Left ventricle myocardium inferior (tissue), 1 donor: ENCODE measurements at places on chromosomes 5 and 9. TPM values are rescaled to one million over a fixed set of nuclear protein-coding genes. Genes with fewer than 3 reads are reported as not detected.

GRCh38 chr9:123324767-123325183 lies 31.2 kb upstream of the CRB2 start:
- no peak overlapping the region for H3K4me3 ChIP-seq
- no peaks in the 10 kb centered on the region for H3K36me3 ChIP-seq
- H3K27me3 ChIP-seq, result no peaks in the 10 kb centered on the region
- no peak for DNase-seq

GRCh38 chr9:96618209-96619123 lies 1.2 kb downstream of the CDC14B start:
- H3K27me3 ChIP-seq, result peaks cover 14% of the 10 kb centered on the region
- DNase-seq, result peak; percentile 38
- no peaks in the 10 kb centered on the region for H3K36me3 ChIP-seq
- H3K27ac ChIP-seq, result peak overlapping the region; percentile 93
- H3K4me1 ChIP-seq, result peaks cover 32% of the 10 kb centered on the region

DNA sequence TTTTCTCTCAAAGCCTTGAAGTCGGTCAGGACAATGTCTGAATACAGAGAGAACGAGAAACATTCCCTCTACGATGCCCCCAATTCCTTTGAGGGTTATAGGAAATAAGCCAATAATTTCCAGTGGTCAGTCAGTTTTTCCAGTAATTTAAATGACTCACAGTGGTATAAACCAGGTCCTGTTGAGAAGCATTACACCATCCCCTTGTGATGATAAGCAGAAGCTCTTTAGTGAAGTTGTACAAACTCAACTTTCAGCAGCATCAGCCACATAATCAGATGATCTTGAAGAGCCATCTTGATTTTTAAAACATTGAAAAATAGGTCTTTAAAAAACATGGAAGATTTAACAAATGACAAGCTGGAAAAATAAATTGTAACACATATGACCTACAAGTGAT lies 173.9 kb upstream of the ZNF462 start:
- no peak overlapping the region for H3K27ac ChIP-seq
- no peaks in the 10 kb centered on the region for H3K4me1 ChIP-seq
- no peak for DNase-seq

DNA sequence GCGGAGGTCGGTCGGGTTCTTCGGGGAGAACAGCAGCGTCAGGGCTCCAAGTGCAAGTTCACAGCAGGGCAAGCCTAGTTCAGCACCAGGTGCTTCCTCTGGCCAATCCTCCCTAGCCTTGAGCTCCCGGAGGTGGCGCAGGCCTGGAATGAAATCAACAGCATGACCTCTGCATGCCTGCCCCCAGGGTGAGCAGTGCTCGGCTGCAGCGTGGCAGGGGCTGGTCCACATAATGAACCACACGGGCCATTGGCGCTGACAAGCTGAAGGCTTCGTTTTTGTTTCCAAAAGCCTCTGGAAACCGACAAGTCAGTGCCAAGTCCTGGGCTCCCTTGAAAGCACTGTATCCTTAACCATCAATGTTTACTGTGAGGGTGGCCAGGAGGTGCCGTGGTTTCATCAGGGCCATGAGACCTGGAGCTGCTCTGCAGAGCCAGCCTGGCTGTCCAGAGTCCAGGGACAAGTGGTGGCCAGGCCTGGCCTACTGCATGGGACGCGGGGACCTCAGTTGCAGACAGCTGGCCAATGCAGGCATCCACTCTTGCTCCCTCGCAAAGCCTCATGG lies 2.1 kb upstream of the INPP5E start:
- H3K27ac ChIP-seq, result no peak overlapping the region
- no peaks in the 10 kb centered on the region for H3K27me3 ChIP-seq
- DNase-seq, result no peak

GRCh38 chr5:87103616-87104287 lies 163.9 kb upstream of the RASA1 start:
- H3K27ac ChIP-seq, result no peak overlapping the region
- H3K27me3 ChIP-seq, result no peaks in the 10 kb centered on the region
- no peaks in the 10 kb centered on the region for H3K4me1 ChIP-seq
- no peak for DNase-seq
- no peak overlapping the region for H3K4me3 ChIP-seq

- H3K4me1 ChIP-seq, result peaks cover 19% of the 10 kb centered on the region
- no peak overlapping the region for H3K27ac ChIP-seq
- H3K4me3 ChIP-seq, result no peak overlapping the region
- peaks cover 41% of the 10 kb centered on the region for H3K36me3 ChIP-seq
- no peaks in the 10 kb centered on the region for H3K27me3 ChIP-seq
Observed at GRCh38 chr9:114375386-114376175, 12.2 kb downstream of the AKNA start.

- no peak overlapping the region for H3K4me3 ChIP-seq
- no peak for DNase-seq
- H3K27ac ChIP-seq, result no peak overlapping the region
- H3K27me3 ChIP-seq, result no peaks in the 10 kb centered on the region
- peaks cover 6% of the 10 kb centered on the region for H3K36me3 ChIP-seq
Observed at GRCh38 chr9:133864011-133864410, 125.9 kb upstream of the SARDH start.

GRCh38 chr9:22079873-22080341 lies 70.8 kb upstream of the CDKN2B start:
- no peaks in the 10 kb centered on the region for H3K4me1 ChIP-seq
- H3K4me3 ChIP-seq, result no peak overlapping the region
- no peaks in the 10 kb centered on the region for H3K27me3 ChIP-seq
- H3K36me3 ChIP-seq, result no peaks in the 10 kb centered on the region
- DNase-seq, result no peak

DNA sequence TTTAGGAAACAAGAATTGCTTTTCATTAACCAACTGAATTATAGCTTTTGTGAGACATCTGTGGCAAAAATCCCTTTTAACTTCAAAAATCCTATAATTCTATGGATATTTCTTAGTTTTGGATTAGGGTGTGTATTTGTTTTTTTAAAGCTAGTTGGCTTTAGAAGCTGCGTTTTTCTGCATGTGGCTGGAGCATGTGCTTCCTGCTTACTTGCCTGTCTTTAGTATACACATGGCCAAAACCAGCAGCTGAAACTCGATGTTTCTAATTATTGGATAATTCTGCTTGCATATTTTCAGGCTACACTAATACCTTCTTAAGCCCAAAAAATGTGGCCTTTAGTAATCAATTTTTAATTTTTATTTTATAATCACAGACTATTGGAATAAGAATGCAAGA lies 8.9 kb downstream of the RECK start:
- no peaks in the 10 kb centered on the region for H3K27me3 ChIP-seq
- no peak overlapping the region for H3K27ac ChIP-seq
- no peak for DNase-seq
- H3K4me1 ChIP-seq, result peaks cover 56% of the 10 kb centered on the region
- no peak overlapping the region for H3K4me3 ChIP-seq

GRCh38 chr5:8650186-8650585 lies 781.2 kb downstream of the MTRR start:
- DNase-seq, result no peak
- H3K27ac ChIP-seq, result no peak overlapping the region
- H3K4me3 ChIP-seq, result no peak overlapping the region
- no peaks in the 10 kb centered on the region for H3K27me3 ChIP-seq
- H3K4me1 ChIP-seq, result no peaks in the 10 kb centered on the region

DNA sequence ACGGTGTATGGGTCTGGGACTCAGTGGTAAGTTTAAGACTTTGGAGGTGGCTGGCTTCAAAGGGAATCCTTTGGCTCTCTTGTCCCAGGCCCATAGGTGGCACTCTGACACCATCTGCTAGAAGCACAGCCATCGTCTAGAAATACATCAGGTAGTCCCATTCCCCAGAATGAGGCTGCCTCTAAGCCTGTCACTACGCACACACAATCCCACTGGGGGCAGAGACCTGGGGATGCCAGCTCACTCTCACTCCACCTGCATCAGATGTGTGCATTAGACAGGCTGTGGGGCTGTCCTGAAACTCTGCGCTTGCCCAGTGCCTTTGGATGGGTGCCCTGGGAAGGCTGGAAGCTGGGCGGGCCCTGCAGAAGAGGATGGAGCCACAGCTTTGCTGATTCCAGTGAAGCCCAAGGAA lies 127.5 kb upstream of the PANK3 start:
- no peaks in the 10 kb centered on the region for H3K4me1 ChIP-seq
- H3K27ac ChIP-seq, result no peak overlapping the region
- no peaks in the 10 kb centered on the region for H3K36me3 ChIP-seq
- no peaks in the 10 kb centered on the region for H3K27me3 ChIP-seq

DNA sequence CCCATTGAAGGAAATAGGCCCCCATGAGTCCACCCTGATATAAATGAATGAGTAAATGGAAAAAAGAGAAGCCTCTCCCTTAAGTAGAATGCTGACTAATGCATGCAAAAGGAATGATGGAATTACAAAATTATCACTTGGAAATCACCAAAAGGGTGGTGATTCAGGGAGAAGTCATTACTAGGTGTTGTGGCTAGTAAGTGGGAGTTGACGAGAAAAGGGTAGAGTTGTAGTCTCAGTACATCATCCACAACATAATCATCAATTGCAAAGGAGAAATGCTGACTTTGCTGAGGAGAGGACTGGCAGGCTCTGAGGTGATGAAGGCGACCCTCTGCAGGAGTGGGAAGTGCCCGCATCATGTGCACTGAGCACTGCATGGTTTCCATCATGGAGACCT lies 201.5 kb upstream of the S1PR3 start:
- no peaks in the 10 kb centered on the region for H3K36me3 ChIP-seq
- H3K27me3 ChIP-seq, result no peaks in the 10 kb centered on the region
- peaks cover 34% of the 10 kb centered on the region for H3K4me1 ChIP-seq
- H3K27ac ChIP-seq, result no peak overlapping the region
- no peak for DNase-seq

DNA sequence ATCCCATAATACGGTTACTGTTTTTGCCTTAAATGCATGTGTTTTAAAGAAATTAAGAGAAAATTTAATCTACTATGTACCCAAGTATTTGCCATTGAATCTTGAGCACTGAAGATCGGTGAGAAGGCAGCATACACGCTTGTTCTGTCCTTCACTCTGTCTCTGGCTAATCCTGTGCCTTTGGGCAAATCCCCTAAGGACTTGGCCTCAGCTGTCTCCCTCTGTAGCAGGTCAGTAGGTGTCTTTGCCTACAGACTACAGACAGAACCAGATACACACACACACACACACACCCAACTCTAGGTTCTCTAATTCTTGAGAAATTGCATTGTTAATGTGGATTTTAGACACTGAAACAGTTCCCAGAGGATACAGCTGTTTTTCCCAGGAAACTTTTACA lies 117.4 kb downstream of the WDR41 start:
- no peaks in the 10 kb centered on the region for H3K4me1 ChIP-seq
- no peak for DNase-seq
- no peaks in the 10 kb centered on the region for H3K36me3 ChIP-seq
- no peak overlapping the region for H3K27ac ChIP-seq

- peaks cover 95% of the 10 kb centered on the region for H3K4me1 ChIP-seq
- H3K27ac ChIP-seq, result peak overlapping the region; percentile 98
- no peaks in the 10 kb centered on the region for H3K36me3 ChIP-seq
Observed at GRCh38 chr9:121289772-121290370, 21.9 kb downstream of the GSN start.

GRCh38 chr9:37284636-37285035 lies 137.9 kb upstream of the GRHPR start:
- H3K4me1 ChIP-seq, result no peaks in the 10 kb centered on the region
- H3K36me3 ChIP-seq, result no peaks in the 10 kb centered on the region
- DNase-seq, result no peak
- H3K27ac ChIP-seq, result no peak overlapping the region
- no peaks in the 10 kb centered on the region for H3K27me3 ChIP-seq
- no peak overlapping the region for H3K4me3 ChIP-seq

DNA sequence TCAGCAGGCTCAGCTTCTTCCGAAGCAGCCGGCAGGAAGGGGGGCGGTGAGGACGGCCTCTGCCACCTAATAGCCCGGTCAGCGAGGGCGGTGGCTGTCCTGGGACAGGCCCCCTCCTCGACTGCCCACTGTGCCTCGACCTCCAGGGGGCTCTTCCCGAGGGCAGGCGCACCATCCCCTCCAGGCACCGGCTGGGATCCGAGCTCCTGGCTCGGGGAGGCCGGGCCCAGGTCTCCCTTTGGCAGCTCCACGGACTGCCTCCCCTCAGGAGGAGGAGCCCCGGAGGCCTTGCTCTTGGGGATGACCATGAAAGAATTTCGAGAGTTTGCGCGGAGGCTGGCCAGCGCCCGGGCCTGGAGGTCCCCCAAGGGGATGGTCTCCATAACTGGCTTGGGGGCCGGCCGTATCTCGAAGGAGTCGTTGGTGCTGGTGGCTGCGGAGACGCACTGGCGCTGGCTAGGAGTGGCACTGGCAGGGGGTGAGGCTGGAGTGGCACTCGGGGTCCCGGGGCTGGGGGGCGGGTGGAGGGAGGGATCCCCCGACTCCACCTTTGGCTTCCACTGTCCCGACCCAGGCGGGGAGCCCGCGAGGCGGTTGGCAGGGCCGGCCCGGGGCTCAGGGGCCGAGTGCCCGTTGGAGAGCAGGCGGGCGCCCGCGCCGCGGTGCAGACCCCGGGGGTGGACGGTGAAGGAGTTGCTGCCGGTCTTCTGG lies 975 bp downstream of the TPRN start:
- peak overlapping the region; percentile 92 for H3K27ac ChIP-seq
- DNase-seq, result no peak
- peak overlapping the region; percentile 83 for H3K4me3 ChIP-seq
- no peaks in the 10 kb centered on the region for H3K27me3 ChIP-seq
- no peaks in the 10 kb centered on the region for H3K36me3 ChIP-seq

DNA sequence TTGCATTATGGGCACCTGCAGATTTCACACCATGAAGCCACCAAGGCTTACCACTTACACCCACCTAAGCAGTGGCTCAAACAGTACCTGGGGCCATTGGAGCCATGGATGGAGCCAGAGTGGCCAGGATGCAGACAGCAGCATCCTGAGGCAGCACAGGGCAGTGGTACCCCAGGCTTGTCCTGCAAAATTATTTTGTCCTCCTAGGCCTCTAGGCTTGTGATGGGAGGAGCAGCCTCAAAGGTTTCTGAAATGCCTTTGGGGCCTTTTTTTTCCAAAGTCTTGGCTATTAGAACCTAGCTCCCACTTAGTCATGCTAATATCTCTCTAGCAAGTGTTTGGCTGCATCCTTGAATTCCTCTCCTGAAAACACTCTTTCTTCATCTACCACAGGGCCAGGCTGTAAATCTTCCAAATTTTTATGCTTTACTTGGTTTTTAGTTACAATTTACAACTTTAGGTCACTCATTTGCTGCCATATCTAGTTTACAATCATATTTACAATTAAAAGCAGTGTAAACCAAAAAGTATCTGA lies 15.7 kb downstream of the TMC1 start:
- no peak overlapping the region for H3K4me3 ChIP-seq
- DNase-seq, result no peak
- no peak overlapping the region for H3K27ac ChIP-seq

GRCh38 chr5:40991168-40991980 lies 79.8 kb downstream of the MROH2B start:
- H3K4me1 ChIP-seq, result peaks cover 24% of the 10 kb centered on the region
- no peaks in the 10 kb centered on the region for H3K27me3 ChIP-seq
- H3K4me3 ChIP-seq, result no peak overlapping the region
- no peaks in the 10 kb centered on the region for H3K36me3 ChIP-seq
- H3K27ac ChIP-seq, result peak overlapping the region; percentile 87

- no peaks in the 10 kb centered on the region for H3K27me3 ChIP-seq
- peaks cover 11% of the 10 kb centered on the region for H3K4me1 ChIP-seq
- peak overlapping the region; percentile 50 for H3K27ac ChIP-seq
- no peaks in the 10 kb centered on the region for H3K36me3 ChIP-seq
Observed at GRCh38 chr9:3954331-3955304, 345.2 kb downstream of the GLIS3 start.

The ELOVL7 gene
- 0.19 TPM for total RNA-seq

The DBH gene
- total RNA-seq, result not detected

The AIF1L gene
- total RNA-seq, result 16.5 TPM

The GABRA1 gene
- total RNA-seq, result not detected

The HSPB3 gene
- 418 TPM for total RNA-seq

The NTNG2 gene
- total RNA-seq, result 1.9 TPM

The CRHBP gene
- total RNA-seq, result 0.63 TPM

The IRX1 gene
- 0.16 TPM for total RNA-seq

The ATP10B gene
- total RNA-seq, result not detected
